ENCODE measurements at places on chromosomes 3 and 15. TPM values are rescaled to one million over a fixed set of nuclear protein-coding genes. Genes with fewer than 3 reads are reported as not detected.

The HIGD2B gene
- total RNA-seq = not detected

The LYZL4 gene
- not detected for total RNA-seq

The SLC22A14 gene
- not detected for total RNA-seq

The GOLGA8S gene
- not detected for total RNA-seq

DNA sequence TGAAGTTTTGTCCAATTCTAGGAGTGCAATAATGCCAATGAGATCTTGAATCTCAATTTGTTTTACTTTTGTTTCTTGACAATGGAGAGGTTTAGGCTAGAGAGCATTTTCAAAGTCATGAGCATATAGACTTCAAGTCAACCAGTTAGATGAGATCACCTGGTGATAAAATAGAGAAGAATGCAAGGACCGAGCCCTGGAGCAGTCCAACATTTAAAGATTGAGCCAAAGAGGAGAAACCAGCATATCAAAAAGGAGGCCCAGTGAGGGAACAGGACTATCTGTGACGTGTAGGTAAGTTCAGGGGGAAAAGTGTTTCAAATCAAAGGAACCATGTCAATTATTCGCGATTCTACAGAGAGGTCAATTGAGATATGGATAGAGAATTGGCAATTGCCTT is 1.7 kb upstream of the PIAS1 start:
- DNase-seq = no peak

GRCh38 chr15:89342840-89343239 is 8.2 kb upstream of the POLG start:
- no peak for DNase-seq

DNA sequence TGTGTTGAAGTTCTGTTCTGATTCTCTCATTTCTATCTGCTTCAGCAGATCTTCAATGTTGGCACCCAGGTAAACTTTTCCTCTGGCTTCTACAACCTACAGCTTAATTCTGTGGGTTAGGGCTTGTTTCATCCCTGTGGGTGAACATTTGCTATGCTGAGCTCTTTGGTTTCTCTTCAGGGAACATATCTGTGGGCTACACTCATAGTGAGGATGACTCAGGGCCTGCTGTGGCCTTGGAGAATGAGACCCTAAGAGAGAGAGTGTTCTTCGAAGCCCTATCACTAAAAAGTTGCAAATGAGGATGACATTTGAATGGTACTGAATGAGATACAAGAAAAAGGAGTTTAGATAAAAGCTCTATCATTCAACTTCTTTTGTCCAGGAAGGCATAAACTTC is 346.2 kb upstream of the CBLB start:
- DNase-seq = no peak
